ENCODE measurements at places on chromosomes 4 and X.

GRCh38 chrX:128106630-128107029, 54.4 kb upstream of the ACTRT1 start:
- no peak for DNase-seq

DNA sequence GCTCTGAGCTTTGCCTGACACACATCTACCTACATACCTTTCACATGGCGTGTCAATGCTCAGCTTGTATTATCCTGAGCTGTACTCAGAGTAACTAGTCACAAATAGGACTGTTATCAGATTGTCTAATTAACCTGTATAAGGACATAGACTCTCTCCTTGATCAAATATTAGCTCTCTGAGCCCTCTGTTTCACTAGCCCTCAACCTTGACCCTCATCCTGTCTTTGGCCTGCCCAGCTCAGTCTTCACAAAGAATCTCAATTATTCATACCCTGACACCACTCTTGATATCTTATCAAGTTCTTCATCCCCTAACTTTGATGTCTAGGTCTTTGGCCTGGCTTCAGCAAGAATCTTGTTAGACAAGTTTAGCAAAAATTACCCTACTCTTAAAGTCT, 320.7 kb upstream of the PCDH7 start:
- DNase-seq = no peak

DNA sequence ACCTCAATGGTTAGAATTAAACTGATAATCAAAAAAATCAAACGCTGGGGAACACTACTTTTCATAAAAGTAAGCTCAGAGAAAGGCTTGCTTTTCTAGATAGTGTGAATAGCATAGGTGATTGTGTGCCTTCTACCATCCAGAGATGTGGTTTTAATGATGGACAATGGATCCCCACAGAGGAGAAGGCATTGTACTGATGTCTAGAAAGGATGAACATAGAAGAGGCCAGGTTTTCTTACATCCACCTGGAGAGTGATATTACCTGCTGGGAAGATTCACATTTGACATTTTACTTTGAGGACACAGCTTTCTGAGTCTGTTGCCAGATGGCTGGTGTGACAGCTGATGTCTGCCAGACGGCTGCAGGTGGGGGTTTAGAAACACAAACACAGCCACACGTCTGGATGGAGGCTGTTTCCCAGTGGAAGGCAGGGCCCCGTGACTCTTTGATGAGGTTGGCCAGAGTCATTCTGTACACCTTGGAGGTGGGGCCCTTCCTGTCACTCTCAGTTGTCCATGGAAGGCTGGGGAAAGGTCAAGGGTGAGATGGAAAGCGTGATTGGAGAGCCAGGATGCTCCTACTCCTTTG, 114.4 kb downstream of the PSAPL1 start:
- DNase-seq = no peak

DNA sequence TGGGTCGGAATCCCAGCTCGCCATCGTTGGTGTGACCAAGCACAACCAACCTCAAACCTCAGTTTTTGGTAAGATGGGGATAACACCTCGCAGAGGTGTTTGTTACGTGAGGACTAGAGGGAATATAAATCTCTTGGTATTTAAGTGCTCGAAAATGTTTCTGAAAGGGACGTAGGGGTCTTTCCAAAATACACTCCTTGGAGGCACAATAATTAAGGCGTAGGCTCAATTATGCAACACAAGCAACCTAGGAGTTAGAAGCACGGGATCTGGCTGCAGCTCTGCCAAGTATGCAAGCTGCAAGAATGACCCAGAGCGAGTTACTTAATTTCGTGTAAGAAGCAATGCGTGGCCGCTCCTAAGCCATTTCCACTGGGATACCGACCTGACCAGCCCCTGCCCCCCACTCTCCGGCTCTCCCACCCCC, 552 bp downstream of the ADH5 start:
- peak; percentile 26 for DNase-seq

- no peak for DNase-seq
These were observed 61.5 kb upstream of the FAM241A start for GRCh38 chr4:112083587-112084347.

DNA sequence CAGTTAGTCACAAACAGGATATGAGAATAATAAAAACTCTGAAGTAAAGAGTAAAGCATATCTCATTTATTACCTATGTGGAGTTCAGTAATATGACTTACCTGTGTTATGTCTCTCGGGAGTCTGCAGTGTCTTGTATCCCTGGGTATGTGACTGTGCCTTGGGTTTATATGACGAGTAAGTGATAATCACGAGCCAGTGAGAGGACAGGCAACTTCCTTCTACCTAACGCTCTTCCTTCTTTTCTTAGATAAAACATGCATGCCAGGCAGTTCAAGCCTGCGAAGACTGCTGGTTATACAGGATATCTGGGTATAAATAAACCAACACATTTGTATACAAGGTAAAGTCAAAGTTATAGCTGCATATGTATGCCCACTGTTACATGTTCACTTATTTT, at the start of gene HPGDS:
HPGDS (minus strand) TSS at position 143 of the 400 bp plus-strand sequence. CDS start 8,207 bp downstream, outside the sequence.
- DNase-seq = no peak

GRCh38 chrX:106615041-106615440, 3.3 kb downstream of the RADX start:
- no peak for DNase-seq

DNA sequence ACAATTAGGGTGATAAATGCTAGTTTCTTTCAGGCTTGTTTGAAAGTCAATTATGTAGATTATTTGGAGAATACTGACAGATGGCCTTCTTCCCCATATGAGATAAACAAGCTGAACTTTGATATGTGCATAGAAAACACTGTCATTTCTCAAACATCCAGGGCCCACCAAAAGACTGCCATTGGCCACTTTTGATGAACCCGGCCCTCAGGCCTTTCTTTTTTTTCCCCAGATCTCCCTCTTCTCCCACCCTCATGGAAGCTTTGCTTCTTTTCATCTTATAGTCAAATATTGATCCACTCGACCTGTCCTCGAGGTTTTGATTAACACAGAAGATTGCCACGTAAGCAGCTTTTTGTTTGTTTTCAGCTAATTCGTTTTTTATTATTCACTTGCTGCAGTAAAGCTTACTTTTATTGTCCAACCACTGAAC, 377.4 kb downstream of the SMARCA1 start:
- DNase-seq = no peak

All from CD4-positive, alpha-beta T cell treated with Interferon alpha-2 for 1 hour (primary cell).